ENCODE measurements at places on chromosomes 11 and 22.
A peak's percentile ranks its signal among the peaks of the same experiment; 100 is the strongest.

DNA sequence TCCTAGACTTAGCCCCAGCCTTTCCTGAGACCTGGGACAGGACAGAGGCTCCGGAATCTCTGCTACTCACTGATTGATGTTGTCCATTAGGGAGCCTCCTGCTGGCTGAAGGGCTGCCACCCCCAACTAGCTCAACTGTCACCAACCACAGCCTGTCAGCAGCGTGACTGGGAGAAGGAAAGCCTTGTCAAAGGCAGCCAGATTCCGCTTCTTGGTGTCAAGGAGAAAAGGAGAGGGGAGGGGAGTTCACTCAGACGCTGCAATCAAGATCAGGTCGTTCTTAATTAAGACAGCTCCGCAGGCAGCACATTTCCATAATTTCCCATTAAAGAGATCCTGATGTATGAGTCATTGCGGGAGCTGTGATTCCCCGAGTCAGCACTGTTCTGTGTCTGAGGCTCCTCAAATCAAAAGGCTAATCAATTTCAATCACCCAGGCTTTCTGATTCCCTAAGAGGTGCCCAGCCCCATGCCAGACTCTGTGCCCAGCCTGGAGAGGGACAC lies 152.8 kb upstream of the ZBED5 start:
- DNase-seq: no peak

DNA sequence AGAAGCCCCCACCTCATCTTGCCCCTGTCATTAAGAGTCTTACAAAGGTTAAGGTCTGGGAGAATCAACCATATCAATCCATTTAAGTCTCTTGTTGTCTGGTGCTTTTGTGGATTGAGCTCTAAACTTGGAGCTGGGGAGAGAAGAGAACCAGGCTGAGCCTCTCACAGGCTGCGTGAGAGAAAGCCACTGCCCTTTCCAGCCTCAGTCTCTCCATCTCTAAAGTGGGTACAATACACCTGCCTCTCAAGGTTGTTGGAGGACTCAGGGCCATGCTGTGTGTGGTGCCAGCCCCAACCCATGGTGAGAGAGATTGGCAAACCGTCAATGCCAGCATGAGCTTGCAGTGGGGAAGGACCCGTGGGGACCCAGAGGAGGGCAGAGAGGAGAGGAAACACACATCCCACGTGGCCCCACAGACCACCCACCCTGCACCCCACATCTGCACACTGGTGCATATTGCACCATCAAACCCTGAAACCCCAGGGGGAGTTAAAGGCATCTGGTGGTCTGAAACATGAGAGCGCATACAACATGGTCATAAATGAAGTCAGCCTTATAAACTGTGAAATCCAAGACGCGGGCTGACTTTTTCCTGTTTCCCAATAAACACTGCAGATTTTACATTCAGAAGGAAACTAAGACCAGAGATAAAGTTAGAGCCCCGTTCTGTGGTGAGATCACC lies 27.5 kb upstream of the FBLN1 start:
- peak; percentile 55 for DNase-seq

DNA sequence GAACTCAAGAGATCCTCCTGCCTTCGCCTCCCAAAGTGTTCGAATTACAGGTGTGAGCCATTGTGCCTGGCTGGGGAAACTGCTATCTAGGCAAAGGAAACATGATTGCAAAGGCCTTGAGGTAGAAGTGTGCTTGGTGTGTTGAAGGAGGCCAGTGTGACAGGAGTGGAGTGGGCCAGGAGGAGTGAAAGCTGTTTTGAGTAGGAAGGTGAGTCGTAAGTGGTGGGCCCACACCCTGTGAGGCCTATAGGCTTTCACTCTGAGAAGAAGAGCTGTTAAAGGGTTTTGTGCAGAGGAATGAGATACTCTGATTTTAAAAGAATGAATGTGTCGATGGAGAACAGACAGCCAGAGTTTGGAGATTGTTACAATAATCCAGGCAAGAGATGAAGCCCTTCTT lies 43.4 kb downstream of the WEE1 start:
- no peak for DNase-seq

- DNase-seq: peak; percentile 77
These were observed 5.4 kb downstream of the SMCO4 start for GRCh38 chr11:93537767-93538261.

DNA sequence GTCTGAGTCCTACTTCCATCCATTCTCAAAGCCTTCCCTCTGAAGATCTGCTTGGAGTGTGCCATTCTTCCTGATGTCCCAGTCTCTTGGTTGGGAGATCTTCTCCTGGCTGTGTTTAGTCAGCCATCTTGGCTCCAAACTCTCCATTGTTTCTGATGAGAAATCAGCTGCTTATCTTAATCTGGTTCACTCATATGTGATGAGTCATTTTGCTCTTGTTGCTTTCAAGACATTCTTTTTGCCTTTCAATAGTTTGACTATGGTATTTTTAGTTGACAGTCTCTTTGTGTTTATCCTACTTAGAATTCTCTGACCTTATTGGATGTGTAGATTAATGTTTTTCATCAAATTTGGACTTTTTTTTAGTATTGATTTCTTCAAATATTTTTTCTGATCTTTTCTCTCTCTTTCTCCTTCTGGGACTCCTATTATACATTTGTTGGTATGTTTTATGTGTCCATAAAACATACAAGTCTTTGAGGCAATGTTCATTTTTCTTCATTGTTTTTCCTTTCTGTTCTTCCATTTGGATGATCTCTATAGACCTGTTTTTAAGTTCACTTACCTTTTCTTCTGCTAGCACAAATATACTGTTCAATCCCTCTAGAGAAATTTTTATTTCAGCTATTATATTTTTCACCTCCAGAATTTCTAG lies 77.2 kb upstream of the CLPB start:
- DNase-seq: no peak

DNA sequence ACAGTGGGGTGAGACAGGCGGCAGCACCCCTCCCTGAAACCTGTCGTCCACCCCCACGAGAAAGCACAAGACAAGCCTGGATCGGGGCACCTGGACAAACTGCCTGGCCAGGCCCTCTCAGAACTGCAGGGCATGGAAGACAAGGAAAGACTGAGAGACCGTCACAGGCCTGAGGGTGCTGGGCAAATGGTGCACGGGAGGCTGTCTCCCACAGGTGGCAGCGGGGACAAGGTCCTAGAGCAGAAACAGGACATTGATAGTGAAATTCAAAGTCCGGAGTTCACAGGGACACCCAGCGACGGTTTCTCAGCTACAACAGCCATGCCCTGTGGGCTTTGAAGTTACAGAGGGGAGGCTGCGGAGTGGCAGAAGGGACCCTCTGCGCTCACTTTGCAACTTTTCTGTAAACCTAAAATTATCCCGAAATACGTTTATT lies 20.6 kb downstream of the DRD4 start:
- DNase-seq: no peak

GRCh38 chr11:57645689-57646085 lies 4.0 kb downstream of the YPEL4 start:
- no peak for DNase-seq
